ENCODE measurements at places on chromosomes 2 and 18. TPM values are rescaled to one million over a fixed set of nuclear protein-coding genes. Genes with fewer than 3 reads are reported as not detected.

The WDR35 gene
- polyA plus RNA-seq, result 12.4 TPM

The TMEM169 gene
- 5.4 TPM for polyA plus RNA-seq

DNA sequence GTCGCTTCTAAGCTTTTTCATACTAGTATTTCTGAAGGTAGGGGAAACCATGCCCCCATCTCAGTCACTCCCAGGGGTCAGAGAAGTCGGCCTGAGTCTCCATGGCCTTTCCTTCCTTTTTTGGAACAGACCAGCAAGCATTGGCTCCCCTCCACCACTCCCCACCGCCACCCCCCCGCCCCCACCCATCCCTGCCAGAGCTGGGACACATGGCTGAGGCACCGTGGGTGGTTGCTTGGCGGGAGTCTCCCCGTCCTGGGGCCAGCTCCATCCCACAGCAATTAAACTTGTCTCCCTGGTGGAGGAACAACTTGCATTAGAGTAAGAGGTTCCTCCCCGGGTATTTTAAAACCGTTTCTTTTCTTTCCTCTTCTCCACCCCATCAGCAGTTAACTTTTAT lies 100.8 kb upstream of the TFPI start:
- no peak for DNase-seq

DNA sequence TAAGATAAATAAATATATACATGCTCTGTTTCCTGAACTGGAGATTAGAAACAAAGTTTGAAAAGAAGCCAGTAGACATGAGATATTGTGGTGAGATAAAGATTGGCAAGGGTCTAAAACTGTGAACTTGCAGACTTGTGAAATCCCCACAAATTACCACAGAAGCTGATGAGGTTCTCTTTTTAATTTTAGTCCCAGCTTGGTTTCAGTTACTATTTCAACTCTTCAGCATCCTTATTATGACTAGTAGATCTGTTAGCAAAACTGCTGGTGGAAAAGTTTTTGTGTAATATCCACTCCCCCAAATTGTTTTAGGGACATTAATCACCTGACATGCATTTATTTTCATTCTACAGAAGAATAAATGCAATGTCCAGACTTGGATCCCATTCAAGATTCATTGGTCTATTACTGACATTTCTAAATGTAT lies 20.8 kb downstream of the RASGRP3 start:
- DNase-seq, result no peak

DNA sequence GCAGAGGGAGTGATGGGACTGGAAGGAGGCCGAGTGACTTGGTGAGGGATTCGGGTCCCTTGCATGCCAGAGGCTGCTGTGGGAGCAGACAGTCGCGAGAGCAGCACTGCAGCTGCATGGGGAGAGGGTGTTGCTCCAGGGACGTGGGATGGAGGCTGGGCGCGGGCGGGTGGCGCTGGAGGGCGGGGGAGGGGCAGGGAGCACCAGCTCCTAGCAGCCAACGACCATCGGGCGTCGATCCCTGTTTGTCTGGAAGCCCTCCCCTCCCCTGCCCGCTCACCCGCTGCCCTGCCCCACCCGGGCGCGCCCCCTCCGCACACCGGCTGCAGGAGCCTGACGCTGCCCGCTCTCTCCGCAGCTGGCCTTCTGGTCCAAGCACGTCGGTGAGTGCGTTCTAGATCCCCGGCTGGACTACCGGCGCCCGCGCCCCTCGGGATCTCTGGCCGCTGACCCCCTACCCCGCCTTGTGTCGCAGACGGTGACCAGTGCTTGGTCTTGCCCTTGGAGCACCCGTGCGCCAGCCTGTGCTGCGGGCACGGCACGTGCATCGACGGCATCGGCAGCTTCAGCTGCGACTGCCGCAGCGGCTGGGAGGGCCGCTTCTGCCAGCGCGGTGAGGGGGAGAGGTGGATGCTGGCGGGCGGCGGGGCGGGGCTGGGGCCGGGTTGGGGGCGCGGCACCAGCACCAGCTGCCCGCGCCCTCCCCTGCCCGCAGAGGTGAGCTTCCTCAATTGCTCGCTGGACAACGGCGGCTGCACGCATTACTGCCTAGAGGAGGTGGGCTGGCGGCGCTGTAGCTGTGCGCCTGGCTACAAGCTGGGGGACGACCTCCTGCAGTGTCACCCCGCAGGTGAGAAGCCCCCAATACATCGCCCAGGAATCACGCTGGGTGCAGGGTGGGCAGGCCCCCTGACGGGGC lies 4.6 kb downstream of the PROC start:
- no peak for DNase-seq

GRCh38 chr18:75360215-75360614 lies 67.3 kb downstream of the SMIM21 start:
- no peak for DNase-seq

DNA sequence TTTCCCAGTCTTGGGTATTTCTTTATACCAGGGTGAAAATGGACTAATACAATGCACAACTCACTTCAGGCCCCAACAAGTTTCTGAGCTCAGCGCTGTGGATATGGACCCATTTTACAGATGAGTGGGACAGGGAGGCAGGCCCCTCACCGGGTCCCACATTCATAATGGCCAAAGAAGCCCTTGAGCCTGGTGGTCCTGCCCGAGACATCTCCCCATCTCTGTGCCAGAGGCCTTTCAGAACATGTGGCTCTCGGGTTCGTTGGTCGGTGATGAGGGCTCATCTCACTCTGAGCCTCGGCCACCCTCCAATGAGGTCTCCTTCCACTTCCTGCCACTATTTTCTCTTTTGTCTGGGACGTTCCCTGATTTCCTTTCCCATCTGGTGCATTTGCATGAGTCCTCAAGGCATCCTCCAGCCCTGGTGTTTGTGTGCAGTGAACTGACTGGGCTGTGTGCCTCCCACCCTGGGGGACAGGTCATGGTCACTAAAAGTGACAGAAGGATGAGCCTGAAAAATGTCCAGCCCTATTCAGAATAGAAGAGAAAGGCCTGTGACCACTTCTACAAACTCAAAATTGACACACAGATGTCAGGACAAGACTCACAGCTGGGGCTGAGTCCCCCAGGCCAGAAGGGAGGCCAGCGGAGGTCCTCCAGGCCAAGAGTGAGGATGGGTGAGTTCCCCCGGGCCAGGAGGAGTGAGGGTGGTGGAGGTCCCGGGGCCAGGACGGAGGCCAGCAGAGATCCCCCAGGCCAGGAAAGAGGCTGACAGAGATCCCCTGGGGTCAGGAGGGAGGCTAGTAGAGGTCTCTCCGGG lies 134.5 kb downstream of the PTGR3 start:
- no peak for DNase-seq

The SCYGR4 gene
- polyA plus RNA-seq, result not detected

DNA sequence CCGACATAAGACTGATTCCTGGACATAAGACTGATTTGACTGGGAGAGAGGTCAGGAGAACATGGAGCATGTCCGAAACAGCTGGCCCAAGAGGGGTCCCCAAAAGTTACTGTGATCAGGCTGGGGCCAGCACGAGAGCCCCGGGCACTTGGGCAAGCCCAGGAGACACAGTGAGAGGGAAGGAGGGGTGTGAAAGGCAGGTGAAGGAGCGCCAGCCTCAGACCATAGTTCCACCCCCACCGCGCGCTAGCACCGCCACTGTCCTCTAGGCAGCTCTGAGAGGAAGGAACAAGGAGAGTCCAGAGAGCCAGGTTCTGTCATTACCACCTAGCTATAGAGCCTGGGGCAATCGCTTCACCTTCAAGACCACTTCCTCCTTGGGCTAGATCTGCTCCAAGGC lies 78.2 kb upstream of the DAPL1 start:
- DNase-seq, result no peak

The ACMSD gene
- polyA plus RNA-seq, result 0.20 TPM

The LINC00305 gene
- not detected for polyA plus RNA-seq

All from muscle of arm (tissue), 14 donors.